ENCODE measurements at places on chromosomes 5 and 9.

GRCh38 chr5:62920856-62921255 lies 342.2 kb downstream of the LRRC70 start:
- DNase-seq, result no peak

GRCh38 chr9:91949946-91950664 lies at the start of gene ROR2:
TSS of gene ROR2 (minus strand) at chr9:91950228.
- no peak for DNase-seq

DNA sequence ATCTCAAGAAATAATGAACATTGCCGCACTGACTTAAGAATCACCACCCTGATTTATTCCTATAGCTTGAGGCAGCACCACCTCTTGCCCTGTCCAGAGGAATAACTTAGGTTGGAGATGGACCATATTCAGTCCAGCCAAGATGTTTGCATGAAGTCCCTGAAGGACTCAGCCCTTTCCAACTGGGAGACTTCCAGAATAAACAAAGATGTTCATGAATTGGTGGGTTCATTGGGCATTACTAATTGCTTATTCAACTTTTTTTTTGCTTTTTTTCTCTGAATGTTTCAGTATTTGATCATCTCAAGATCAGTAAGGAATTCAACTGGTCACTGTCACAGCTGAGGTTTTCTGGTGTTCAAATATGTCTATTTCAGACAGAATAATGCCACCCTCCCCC lies 470.6 kb downstream of the CCDC171 start:
- no peak for DNase-seq

DNA sequence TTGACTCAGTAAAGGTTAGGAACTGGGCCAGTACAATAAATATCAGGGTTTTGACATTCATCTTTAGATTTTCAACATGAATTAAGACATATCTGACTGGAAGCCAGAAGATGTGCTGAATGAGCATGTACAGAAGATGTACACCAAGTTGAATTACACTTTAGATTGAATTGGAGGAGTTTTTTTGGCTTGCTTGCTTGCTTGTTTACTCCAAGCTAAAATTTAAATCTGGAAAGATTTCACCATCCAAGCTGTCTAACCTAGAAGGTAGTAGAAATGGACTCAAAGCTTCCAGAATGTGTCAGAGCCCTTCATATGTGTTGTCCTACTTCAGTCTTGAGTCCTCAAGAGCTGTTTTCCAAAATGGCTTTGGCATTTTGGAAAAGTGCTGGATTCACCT lies 49.0 kb upstream of the FCHO2 start:
- no peak for DNase-seq

GRCh38 chr5:136080113-136080482 lies 51.3 kb downstream of the TGFBI start:
- no peak for DNase-seq

DNA sequence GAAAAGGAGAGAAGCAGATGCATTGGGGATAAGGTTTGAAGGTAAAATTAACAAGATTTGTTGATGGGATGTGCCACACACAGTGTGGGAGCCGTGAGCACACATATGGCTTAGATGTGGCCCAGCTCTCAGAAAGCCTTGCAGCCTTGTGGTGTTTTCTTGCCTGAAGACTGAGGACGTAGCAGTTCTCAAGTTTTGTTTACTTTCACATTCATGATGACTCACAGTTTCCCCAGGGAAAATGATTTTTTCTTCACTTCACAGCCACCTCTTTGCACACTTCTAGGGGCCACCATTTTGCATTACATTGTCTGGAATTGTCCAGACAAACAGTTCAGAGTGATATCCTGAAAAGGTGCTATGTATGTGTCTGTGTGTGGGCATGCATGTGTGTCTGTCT lies 126.2 kb downstream of the BASP1 start:
- no peak for DNase-seq

DNA sequence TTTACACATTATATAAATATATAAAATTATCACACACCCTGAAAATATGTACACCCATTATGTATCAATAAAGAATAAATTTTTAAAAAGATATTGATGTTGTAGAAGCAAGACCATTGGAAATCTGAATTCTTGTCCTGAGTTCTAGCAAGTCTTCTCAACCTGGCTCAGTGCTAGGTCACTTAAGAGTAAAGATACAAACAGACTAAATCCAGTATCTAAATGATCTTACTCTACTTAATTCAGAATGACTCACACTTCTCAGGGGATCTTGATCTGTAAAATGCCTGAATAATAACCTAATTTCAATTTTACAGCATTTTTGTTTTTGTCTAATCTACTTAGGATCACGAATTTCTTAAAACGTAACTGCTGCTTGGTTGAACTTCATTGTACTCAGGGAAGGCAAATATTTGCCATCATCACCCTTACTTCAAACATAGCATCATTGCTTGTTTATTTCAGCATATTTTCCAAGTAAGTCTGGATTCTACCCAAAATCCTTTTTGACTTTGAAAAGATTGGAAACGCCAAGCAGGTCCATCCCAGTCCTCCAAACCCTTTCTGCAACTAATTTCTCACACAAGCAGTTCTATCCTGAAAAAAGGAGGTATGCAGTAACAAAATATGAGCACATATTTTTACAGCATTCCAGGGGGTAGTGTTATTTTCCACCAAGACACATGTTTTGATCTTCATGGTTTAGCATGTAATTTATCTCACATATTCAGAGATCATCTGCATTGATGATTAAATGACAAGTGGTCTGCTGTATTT lies 582.6 kb downstream of the PSAT1 start:
- DNase-seq, result no peak

DNA sequence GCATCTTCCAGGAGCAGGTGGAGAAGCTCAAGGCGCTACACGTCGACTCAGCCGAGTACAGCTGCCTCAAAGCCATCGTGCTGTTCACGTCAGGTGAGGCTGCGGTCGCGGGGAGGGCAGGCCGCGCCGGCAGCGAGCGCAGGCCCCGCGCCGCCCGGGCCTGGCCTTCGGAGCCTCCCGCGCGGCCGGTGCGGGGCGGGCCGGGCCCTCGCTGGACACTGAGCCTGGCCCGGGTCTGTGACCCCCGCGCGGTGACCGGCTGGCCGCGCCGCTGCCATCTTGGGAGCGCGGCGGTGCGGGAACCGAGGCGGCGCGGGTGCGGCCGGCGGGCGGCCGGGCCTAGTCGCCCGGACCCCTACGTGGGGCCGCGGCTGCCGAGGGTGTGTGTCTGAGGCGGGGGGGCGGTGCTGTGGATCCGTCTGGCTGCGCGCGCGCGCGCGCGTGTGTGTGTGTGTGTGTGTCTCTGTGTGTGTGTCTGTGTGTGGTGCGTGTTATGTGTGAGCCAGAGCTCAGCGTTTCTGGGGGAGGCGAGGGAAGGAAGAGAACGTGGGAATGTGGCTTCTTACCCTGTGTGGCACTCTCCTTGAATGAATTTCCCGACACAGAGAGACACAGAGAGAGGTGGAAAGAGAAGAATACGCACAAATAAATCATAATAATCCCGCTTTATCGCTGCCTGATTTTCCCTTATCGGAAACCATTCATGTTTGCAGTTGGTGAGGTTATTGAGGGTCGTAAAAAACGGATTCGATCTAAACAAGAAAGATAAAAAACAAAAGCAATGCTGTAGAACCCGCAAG lies 5.5 kb downstream of the NR2F1 start:
- DNase-seq, result no peak

DNA sequence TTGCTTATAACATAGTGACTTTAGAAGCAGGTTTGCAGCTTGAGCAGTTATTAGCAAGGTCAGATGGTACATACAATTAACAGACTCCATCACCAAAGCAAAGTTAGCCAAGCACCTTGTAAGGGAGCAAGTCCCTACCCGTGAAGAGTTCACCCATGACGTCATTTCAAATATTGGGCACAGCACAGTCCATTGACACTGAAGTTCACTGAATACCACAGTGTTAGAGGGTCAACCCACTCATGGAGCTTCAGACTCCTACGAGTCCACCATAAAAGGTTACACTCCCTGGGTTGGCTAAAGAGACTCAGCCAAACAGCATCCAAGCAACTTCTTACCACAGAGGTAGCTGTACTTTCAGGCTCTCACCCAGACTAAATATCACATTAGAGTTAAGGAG lies 77.5 kb downstream of the GALNT10 start:
- DNase-seq, result no peak

DNA sequence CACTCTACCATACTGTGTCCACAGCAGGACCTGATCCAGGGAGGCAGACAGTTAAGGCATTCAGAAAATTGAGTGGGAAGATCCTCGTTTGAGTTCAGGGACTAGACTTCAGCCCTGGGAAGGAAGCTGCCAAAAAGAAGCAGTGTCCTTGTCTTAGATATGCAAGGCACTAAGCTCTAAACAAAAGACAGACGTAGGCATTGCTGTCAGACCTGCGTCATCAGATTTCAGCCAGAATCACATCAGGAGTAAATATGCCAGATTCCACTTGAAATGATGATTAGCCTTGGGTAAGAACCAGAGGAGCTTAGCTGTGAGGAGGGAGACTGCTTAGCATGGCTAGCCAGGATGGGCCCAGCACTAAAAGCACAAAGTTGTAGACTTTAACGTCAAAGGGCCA lies 56.7 kb downstream of the MAMDC2 start:
- DNase-seq, result no peak

- no peak for DNase-seq
Measured at GRCh38 chr9:119998614-119999013, 581.4 kb downstream of the CDK5RAP2 start.

Measured in activated CD8-positive, alpha-beta memory T cell treated with anti-CD3 and anti-CD28 coated beads for 1 hour (primary cell).